Germinal center (tissue), 1 donor: ENCODE measurements at places on chromosomes 16 and 17.
A peak's percentile ranks its signal among the peaks of the same experiment; 100 is the strongest.

GRCh38 chr17:49364119-49364518 lies 2.1 kb upstream of the ZNF652 start:
- DNase-seq = no peak

- DNase-seq = no peak
Measured at GRCh38 chr17:55281649-55282378, 17.1 kb downstream of the HLF start.

- no peak for DNase-seq
Measured at GRCh38 chr17:63623786-63624530, 1.7 kb downstream of the MAP3K3 start.

DNA sequence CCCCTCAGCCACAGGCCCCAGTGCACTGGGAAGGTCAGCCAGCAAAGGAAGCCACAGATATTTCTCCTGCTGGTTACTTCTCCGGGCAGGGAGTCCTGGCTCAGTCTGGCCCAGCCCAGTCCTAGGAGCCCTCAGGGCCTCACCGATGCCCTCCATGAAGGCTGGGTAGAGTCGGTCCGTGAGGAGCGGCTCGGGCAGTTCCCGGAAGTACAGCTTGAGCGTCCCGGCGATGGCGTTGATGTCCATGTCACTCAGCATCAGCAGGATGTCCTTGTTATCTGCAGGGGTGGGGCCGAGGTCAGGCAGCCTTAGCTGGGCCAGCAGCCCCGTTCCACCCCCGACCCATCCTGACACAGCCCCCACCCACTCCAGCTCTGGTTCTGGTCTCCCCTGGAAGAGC lies 13.7 kb downstream of the TIMM22 start:
- DNase-seq = no peak

DNA sequence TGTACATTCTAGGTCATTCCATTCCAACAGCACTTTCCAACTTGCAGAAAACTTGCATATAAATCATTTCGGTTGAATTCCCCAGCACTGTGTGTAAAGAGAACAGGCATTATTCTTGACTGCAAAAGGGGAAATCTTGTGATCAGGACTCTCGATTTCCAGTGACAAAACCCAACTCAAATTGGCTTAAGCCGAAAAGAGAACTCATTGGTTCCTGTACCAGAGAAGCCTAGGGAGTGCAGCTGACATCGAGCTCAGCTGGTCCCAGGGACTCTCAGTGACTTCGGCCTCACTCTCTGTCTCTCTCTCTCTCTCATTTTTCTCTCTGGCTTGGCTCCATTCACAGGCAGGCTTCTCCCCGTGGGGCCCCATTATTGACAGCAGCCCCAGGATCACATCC lies 30.7 kb downstream of the CD300LF start:
- DNase-seq = no peak

DNA sequence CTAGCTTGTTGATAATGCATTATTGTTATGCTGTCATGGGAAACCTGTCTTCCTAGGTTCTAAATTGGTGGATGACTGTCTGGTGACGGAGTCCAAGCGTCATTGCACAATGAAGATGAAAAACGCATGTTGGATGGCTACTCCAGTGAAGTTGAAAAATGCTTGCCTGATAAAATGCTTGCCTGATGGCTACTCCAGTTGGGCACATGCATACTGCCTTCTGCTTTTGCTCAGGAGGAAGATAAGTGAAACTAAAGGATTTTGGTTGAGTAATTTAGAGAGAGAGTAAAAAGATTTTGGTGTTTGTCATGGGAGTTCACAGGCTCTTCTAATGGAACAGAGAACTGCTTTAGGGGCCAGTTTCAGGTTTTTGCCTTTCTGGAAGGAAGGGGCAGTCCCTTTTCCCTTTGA lies 118.6 kb downstream of the PRKCA start:
- DNase-seq = no peak

- DNase-seq = no peak
Measured at GRCh38 chr16:31501966-31502348, 6.2 kb downstream of the RUSF1 start.

DNA sequence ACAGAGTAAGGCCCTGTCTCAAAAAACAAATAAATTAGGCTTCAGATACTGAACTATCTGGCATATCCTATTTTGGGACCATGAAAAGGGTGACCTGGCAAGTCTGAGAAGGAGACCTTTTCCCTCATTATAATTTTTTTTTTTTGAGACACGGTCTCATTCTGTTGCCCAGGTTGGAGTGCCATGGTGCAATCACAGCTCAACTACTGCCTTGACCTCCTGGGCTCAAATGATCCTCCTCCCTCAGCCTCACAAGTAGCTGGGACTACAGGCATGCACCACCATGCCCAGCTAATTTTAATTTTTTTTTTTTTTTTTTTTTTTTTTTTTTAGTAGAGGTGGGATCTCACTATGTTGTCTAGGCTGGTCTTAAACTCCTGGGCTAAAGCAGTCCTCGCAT lies 37.3 kb downstream of the PLCG2 start:
- DNase-seq = no peak

GRCh38 chr17:19534562-19535149 lies 1.0 kb downstream of the SLC47A1 start:
- DNase-seq = no peak

DNA sequence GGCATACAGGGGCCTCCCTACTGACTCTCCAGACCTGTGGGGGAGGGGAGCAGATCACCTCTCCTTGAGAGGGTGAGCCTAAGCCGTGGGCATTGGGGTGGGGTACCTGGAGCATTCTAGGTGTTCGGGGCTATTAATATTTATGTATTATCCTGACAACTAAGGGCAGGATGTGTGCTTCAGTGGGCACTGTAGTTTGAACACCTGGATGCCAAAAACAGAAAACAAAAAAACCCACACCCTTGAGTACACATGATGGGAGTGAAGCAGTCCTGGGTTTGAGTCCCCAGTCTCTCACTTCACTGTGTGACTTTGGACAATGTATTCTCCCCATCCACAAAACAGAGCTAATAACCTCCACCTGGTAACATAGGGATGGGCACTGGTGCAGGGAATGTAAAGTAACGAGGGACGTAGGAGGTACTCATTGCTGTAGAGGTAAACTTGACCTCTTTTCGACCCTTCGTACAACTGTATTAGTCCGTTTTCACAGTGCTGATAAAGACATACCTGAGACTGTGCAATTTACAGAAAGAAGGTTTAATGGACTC lies 257.8 kb downstream of the CPPED1 start:
- DNase-seq = peak; percentile 36

- DNase-seq = no peak
Measured at GRCh38 chr17:72151565-72152386, 31.0 kb downstream of the SOX9 start.

GRCh38 chr17:40086150-40087044 lies 14.0 kb downstream of the NR1D1 start:
- peak; percentile 71 for DNase-seq

DNA sequence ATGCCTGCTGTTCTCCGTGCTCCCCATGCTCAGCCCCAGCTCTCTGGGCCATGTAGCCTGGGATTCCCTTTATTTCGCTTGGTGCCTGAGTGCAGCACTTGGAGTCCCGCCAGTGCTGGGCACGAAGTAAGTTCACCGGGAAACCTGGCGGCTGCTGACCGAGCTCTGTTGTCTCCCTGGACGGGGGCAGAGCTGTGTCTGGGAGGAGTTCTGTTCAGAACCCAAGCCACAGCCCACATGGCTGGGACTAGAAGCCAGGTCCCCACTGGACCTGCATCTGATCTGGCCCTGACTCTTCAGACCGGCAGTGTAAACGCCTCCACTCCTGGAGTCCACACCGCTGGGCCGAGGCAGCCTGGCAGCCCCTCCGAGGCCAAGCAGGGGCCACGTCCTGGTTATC lies 37.5 kb upstream of the CIBAR2 start:
- DNase-seq = no peak

DNA sequence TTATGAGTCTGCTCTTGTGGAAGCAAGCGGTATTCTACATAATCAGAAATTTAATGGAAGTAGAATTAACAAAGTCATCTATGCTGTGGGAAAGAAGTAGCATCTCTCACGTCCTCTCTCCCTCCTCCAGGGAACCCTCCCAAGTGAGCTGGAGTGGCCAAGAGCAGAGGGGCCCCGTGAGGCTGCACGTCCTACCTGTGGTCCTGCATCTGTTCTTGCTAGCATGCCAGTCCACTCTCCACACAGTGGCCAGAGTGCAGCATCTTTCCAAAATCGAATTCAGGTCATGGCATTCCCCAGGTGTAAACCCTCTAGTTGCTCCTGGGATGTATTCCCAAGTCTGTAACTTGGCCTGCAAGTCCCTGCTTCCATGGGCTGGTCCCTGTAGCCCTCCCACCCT lies 10.1 kb downstream of the KIAA0513 start:
- no peak for DNase-seq

GRCh38 chr17:72206376-72206775 lies 85.6 kb downstream of the SOX9 start:
- no peak for DNase-seq

- peak; percentile 72 for DNase-seq
Measured at GRCh38 chr17:80970044-80970761, 21.4 kb upstream of the CHMP6 start.

- no peak for DNase-seq
Measured at GRCh38 chr17:15154618-15155017, 110.5 kb downstream of the PMP22 start.

- DNase-seq = no peak
Measured at GRCh38 chr17:39966771-39967170, 4.0 kb downstream of the GSDMA start.

- no peak for DNase-seq
Measured at GRCh38 chr17:75340631-75341030, 51.4 kb upstream of the SLC25A19 start.

GRCh38 chr16:84909476-84910085 lies 89.8 kb downstream of the CRISPLD2 start:
- no peak for DNase-seq

DNA sequence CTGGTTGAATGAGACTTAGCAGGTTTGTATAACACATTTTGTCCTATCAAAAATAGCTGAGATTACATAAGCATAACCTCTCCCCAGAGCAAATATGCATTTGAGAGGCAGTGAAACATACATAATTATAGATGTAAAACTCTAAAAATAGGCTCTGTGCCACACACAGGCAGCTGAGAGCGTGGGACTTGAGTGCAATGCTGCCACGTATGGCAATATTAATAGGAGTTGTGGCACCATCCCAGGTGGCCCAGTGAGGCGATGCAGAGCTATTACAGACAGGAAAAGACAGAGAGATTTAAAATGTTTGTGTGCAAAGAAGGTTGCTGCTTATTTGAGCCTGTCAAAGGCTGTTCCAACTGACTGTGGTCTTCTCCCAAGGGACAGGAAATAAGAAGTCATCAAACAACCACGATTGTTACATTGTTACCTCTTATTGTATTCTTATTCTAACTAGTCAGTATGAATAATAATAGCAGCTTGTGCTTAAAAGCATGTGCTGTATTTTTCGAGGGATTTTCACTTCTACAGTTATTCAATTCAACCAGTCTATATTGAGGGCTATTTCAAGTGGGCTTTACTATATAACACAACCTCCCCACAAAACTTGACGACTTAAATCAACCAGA lies 116.5 kb downstream of the SALL1 start:
- no peak for DNase-seq

GRCh38 chr16:52755396-52755795 lies 208.5 kb upstream of the TOX3 start:
- no peak for DNase-seq

GRCh38 chr17:52482271-52482670 lies 323.8 kb upstream of the CA10 start:
- DNase-seq = no peak

- no peak for DNase-seq
Measured at GRCh38 chr17:50188921-50189549, 12.4 kb downstream of the COL1A1 start.

- DNase-seq = no peak
Measured at GRCh38 chr16:85384833-85385462, 228.2 kb upstream of the GSE1 start.

- DNase-seq = peak; percentile 84
Measured at GRCh38 chr17:16521070-16521727, 29.2 kb upstream of the LRRC75A start.

- peak; percentile 48 for DNase-seq
Measured at GRCh38 chr16:89060207-89060794, 33.4 kb upstream of the ACSF3 start.

DNA sequence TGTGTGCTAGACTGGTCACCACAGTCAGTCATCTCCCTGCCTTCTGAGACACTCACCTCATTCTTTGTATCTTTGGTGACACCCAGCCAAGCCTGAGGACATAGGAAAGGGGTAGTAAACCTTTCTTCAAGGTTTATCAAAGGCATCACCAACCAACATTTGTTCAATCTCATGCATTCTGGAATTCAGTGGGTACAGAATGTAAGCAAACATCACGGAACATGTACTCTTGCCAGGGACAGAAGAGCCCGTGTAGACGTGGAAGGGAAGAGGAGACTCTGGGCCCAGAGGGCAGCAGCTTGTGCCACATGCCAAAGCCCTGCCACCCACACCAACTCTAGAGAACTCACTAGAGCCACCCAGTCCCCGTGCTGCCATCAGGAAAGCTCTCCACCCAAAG lies 4.4 kb downstream of the CACNG4 start:
- no peak for DNase-seq

GRCh38 chr16:48232493-48233040 lies 11.5 kb upstream of the LONP2 start:
- no peak for DNase-seq

DNA sequence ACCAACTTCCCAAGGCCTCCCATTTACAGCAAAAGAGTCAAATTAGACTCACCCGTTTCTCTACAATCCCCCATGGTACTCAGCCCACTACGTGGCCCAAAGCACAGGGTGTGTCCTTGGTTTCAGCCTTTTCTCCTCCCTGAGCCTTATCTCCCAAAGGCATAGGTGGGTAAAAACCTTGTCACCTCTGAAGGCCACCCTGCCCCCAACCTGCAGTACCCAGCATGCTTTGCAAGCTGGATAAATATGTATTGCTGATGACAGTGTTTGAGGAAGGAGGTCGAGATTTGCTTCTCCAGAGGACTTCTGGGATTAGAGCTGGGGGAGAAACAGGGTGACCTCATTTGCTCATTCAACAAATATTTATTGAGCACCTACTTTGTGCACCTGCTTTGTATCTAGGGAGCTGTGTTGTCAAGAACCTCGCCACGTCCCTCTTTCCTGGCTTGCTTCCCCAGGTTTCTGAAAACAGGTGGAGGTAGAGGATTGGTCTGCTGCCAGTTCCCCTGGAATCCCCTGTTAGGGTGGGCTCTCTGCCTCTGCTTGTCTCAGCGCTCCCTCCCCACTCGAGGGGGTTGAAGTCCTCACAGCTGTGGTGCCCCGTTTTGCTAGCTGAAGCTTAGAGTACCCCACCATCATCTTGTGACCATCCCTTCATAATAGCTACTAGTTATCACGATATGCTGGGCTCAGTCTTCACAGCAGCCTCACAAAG lies 3.0 kb downstream of the LASP1 start:
- DNase-seq = no peak

DNA sequence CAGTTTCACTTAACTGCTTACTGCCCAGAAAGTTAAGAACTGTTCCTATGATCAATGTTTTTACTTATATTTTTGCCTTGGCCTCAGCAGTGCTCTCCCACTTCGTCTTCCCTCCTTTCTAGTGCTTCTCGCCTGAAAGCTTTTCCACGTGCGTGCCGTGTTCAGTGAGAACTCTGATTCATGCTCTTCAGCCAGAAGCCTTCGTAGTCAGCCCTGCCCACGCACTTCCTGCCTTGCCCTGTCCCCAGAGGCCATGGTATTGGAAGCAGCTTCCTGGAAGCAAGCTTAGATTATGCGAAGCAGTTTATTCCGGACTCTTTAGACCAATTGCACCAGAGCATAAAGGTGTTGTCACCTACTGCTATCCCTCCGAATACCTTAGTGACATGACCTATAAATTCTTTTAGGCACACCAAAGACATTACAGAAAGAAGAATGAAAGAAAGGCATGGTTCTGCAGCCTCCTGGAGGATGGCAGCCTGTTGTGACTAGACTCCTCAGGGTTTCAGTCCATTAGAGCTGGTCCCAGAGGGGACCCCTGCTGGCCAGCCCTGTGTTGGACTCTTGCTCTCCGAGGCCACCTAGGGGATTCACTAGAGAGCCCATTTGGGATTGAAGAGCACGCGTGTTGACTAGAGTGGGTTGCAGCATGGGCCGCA lies 105.2 kb downstream of the RPTOR start:
- DNase-seq = no peak
